A549 (cell line): ENCODE measurements at places on chromosomes 1 and 21.

DNA sequence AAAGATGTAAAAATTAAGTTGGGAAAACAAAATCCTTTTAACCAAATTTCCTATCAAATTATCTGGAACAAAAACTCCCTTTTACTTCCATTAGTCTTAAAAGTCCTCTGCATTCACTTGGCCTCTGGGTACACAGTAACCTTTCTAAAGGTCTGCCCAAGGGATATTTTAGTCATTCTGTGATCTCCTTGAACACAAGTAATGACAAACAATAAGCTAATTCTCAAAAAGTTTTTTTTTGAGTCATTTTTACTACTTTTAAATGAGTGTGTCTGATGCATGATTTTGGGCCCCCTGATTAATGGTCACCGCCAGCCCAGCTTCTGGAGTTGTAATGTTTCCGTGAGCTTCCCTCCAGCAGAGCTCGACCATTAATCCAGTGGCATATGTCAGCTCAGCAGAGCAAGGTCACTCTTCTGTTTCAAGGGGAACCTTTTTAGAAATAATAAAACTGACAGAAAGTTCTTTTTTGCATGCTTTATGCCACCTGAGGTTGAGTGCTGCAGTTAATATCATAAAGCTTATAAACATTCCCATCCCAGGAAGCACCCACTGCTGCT lies 14.3 kb downstream of the SAMSN1 start:
- DNase-seq: no peak

- DNase-seq: no peak
Measured at GRCh38 chr1:27884006-27884954, 11.9 kb downstream of the THEMIS2 start.

DNA sequence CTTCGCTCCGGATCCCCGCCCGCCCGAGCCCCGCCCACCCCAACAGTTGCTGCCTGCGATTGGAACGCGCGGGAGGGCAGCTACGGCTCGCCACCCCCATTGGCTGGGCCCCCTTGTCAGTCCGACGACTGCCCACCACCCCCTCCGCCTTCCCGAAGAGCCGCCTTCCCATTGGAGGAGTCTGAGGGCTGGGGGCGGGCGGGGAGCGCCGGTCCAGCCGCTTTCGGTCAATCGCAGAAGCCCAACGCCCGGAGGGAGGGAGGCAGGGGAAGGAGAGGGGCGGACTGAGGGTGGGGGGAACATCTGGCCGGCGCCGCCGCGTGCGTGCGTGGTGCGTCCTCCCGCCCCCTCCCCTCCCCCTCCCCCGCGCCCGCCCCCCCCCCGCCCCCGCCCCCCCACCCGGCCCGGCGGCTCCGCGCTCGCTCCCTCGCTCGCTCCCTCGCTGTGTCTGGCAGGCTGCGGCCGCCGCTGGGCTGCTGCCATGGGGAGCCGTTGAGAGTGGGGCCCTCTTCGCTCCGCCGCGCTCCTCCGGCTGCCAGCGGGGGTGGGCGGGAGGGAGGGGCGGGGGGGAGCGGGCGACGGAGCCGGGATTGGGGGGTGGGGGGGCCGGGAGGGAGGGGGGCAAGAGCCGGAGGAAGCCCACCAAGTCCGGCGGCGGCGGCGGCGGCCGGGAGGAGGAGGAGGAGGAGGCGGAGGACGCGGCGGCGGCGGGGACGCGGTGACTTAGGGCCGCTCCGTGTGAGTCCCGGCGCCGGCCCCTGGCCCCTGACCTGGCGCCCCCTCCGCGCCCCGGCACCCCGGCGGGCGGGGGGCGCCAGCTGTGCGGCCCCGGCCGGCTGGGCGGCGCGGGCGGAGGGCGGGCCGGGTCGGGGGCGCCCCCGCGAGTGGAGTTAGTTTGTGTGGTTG lies 2.6 kb upstream of the ZBTB18 start:
- peak; percentile 99 for DNase-seq

DNA sequence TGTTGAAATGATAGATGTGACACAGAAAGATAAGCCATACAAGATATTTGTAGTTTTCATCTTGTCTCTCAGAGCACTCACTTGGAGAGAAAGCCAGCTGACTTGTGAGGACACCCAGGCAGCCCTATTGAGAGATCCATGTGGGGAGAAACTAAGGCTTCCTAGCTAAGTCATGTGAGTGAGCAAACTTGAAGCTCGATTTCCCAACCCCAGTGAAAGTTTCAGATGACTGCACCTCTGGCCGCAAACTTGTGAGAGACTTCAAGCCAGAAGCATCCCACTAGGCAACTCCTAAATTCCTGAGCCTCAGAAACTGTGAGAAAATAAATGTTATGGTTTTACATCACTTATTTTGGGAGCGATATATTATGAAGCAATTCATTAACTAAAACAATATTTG lies 832.3 kb downstream of the LTN1 start:
- DNase-seq: no peak

GRCh38 chr1:100523038-100523652 lies 14.8 kb upstream of the GPR88 start:
- DNase-seq: no peak
